ENCODE measurements at places on chromosomes 3 and 15. TPM values are rescaled to one million over a fixed set of nuclear protein-coding genes. Genes with fewer than 3 reads are reported as not detected.

- no peak for DNase-seq
Measured at GRCh38 chr3:56923526-56924224, 121.9 kb upstream of the ARHGEF3 start.

GRCh38 chr3:161081633-161082032 lies 23.5 kb downstream of the B3GALNT1 start:
- DNase-seq, result no peak

GRCh38 chr3:194184265-194184751 lies 48.4 kb downstream of the HES1 start:
- DNase-seq, result no peak

DNA sequence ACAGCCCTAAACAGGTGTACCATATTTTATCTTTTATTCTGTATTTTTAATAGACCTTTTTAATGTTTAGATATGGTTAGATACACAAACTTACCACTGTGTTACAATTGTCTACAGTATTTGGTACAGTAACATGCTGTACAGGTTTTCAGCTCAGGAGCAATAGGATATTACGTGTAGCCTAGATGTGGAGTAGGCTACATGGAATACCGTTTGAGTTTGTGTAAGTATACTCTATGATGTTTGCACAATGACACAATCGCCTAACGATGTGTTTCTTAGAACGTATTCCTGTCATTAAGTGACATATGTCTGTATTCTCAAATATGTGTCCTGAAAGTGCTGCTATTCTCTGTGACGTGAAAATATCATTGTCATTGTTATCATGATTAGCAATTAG lies 62.6 kb downstream of the MFSD1 start:
- no peak for DNase-seq

- no peak for DNase-seq
Measured at GRCh38 chr3:85737846-85738245, 779.1 kb downstream of the CADM2 start.

DNA sequence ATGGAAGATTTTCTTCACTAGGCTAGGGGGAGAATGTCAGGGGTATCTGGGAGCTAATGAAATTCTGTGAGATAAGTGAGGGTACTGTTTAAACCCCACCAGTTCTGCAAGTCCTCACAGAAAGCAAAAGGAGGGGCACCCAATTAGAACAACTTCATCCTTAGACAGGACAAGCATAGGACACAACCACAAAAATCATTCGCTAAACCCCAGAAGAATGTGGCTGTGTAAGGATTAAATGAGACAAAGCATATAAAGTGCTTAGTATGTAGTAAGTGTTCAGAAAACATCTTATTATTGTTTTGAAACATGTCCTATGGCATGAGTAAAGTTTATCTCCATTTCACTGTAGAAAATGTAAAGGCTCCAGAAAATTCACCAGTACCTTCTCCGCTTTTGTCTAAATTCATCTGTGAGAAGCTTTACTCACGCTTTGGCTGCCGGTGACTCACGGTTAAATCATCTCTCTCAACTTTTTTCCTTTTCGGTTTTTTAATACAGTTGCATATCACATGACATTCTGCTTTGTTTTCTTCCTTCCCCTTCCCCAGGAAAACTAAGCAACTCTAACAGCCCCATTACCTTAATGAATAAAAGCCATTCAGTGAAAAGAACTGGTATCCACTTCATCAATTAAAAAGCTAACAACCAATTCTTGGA lies 1.7 kb downstream of the CLRN1 start:
- DNase-seq, result no peak

DNA sequence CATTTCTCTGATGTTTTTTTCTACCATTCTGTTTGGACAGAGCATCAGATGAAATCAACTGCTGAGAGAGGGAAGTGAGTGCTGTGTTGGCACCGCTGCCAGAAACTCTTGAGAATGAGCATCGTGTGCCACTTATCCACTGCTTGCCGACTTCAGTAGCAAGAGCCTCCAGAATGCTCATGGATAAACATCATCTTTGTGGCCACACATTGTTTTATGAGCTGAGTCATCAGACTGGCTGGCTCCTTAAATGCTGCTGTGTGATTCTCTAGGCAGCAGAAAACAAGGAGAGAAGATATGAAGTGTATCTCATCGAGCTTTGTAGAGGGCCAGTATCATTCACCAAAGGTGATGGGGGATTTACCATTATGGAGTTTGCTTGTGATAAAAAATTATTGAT lies 3.4 kb upstream of the DOCK3 start:
- DNase-seq, result no peak

DNA sequence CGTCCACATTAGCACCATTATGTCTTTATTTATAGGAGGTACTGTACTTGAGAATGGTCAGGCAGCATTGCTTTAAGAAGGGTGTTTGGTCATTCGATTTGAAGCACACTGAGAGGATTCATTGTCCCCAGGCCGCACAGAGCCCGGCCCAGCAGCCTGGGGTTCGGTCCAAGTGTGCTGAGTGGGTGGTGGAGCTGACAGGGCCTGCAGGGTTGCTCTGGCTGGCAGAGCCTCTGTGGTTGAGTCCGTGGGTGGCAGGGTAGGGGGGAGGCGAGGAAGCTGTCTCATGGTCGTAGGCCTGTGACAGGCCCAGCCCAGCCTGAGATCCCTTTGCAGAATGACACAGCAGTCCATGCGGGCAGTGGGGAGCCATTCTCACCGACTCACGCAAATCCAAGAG lies 227.7 kb upstream of the TOPAZ1 start:
- DNase-seq, result no peak

DNA sequence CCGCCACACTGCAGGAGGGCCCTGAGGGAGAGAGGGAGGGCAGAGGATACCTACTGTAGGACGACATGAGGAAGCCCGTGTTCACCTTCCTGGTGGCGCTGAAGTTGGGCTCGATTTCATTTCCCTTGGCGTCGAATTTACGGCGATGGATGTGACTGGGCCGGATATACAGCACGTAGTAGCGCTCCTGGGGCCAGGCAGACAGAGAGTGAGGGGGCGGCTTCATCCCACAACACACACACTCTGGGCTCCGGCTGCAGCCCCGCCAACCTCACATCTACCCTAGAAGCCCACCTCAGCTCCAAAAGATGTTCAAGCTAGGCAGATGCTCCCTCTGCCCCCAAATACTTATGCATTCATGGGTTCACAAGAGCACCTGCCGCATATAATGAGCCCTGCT lies 4.5 kb downstream of the ARPIN start:
- no peak for DNase-seq

DNA sequence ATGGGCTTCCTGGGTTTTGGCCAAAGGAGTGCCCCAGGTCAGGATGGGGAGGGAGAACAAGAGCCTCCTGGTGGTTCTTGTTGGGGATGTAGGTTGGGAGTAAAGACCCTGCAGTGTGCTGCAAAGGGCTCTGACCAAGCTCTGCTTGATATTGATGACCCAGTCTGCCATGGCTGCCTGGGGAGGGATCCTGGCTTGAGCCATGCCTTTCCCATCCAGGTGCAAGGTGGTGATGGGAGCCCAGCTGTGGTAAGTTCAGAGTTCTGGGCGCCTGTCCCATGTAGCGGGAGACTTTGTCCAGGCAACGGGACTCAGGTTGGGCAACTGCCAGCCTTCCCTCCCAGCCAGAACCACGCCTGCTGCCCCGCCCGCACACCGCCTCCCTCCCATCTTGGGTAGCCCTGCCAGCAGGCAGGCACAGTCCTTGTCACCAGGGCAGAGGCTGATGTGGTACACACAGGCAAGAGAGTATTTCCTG lies 2.6 kb downstream of the GNAI2 start:
- peak; percentile 70 for DNase-seq

GRCh38 chr3:59996056-59996455 lies 946.2 kb upstream of the CFAP20DC start:
- DNase-seq, result no peak

DNA sequence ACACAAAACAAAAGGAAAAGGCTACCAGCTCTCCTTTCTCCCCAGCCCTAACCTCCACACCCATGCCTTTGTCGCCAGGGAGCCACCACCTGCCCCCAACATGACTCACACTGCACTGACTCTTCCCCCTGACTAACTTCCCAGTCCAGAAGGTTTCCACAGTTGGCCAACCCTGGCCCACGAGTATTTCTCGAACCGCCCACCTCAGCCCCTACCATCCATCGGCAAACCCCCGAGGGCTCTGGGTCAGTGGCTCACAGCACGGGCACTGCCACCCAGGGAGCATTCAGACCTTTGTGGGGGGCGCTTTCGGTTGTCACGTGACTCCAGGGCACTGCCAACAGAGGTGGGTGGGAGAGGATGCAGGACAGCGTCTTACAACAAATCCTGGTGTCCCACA lies 152.3 kb downstream of the LRRC28 start:
- DNase-seq, result no peak

DNA sequence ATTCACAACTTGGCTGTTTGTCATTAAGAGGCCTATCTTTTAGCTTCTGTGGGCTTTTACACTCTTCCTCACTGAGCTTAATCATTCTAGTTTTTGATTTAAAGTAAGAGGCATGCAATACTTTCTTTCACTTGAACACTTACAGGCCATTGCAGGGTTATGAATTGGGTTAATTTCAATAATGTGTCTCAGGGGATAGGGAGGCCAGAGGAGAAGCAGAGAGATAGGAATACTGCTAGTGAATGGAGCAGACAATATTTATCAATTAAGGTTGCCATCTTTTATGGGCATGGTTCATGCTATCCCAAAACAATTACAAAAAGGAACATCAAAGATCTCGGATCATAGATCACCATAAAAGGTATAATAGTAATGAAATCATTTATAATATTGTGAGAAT lies 189.8 kb downstream of the EPHA3 start:
- no peak for DNase-seq

- no peak for DNase-seq
Measured at GRCh38 chr3:168812234-168812633, 716.5 kb upstream of the GOLIM4 start.

DNA sequence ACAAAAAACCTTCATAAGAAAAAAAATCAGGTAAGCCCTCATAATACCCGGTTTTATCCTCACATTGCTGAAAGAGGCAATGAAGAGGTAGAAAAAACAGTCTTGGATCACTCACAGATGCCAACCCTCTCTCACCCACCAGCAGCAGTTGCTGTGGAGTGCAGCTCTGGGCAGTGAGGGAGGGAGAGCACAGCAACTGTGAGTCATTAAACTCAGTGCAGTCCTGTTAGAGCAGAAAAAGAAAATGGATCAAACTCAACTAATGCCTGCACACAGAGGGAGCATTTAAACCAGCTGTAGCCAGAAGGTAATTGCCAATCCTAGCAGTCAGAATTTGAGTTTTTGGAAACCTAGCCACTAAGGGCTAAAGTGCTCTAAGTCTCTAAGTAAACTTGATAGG lies 1050.6 kb upstream of the ALCAM start:
- DNase-seq, result no peak

- DNase-seq, result no peak
Measured at GRCh38 chr15:68774521-68775235, 46.0 kb downstream of the ANP32A start.

GRCh38 chr3:64903006-64903405 lies 215.2 kb upstream of the ADAMTS9 start:
- no peak for DNase-seq

DNA sequence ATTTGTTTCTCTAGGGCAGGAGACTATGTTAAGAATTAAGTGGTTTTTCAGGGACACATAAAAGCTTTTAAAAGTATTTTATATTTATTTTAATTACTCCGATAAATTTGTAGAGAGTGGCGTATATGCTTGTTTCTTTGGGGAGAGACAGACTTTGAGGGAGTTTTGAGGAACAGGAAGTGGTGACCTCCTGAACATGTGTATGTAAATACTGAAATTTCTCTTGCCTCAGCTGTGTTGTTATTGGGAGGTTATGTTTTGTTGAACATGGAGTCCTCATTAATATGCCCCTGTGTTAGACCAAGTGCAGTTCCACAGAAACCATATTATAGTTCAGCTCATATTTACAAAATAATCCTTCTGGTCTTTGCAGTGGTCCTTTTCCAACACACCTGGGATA lies 41.8 kb upstream of the UTS2B start:
- DNase-seq, result no peak

- DNase-seq, result peak; percentile 60
Measured at GRCh38 chr3:179558742-179559364, 3.9 kb upstream of the ACTL6A start.

DNA sequence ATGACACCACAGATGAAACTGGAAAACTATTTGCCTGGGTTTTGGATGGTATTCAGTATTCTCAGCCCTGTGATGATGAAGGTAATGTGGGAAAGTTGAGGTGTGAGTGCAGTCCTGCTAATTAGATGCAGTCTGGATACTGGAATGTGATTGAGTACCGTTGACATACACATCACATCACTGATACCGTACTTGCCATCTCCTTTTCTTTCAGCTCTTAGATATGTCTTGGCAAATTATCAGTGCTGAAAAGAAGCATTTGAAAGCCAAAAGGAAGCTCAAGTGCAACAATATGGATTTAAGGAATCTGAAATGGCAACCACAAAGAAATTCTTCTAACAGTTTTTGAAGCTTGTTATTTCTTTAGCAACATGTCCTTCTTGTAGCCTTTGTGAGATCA lies 381.4 kb upstream of the TGFBR2 start:
- DNase-seq, result no peak

GRCh38 chr3:56323986-56324420 lies 144.3 kb downstream of the ERC2 start:
- DNase-seq, result no peak

GRCh38 chr3:16945330-16945729 lies 60.6 kb downstream of the PLCL2 start:
- DNase-seq, result no peak

DNA sequence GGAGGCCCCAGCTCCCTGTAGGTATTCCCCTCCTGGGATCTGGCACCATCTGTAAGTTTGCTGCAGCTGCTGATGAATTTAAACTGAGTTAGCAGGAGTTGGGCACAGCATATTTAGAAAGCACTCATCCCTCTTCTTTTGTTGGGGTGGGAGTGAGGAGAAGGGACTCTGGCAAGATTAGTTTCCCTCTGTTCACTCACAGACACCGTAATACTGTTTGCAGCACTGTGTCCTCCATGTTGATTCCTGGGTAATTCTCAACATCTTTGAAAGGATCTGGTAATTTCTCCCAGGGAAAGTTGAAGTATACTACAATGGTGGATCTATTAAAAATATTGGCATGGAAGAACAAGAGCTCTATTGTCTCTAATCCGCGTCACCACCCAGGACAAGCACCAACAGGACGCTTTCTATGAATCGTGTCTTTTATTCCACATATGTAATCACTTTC lies 173.3 kb downstream of the RBMS3 start:
- no peak for DNase-seq

- DNase-seq, result no peak
Measured at GRCh38 chr3:50666837-50667236, 7.9 kb upstream of the DOCK3 start.

The LRRC58 gene
- 32.6 TPM for total RNA-seq

The GOLGA8J gene
- total RNA-seq, result not detected

The ARGFX gene
- not detected for total RNA-seq

The HHLA2 gene
- total RNA-seq, result not detected

The MEF2A gene
- total RNA-seq, result 13.6 TPM

The RTP1 gene
- total RNA-seq, result not detected

The ZWILCH gene
- 49.7 TPM for total RNA-seq

The SOX14 gene
- not detected for total RNA-seq

The GPR62 gene
- total RNA-seq, result not detected

The C3orf80 gene
- total RNA-seq, result 0.25 TPM

The SLC6A11 gene
- not detected for total RNA-seq

The ATP13A5 gene
- not detected for total RNA-seq
